ENCODE measurements at places on chromosomes 4 and X.

DNA sequence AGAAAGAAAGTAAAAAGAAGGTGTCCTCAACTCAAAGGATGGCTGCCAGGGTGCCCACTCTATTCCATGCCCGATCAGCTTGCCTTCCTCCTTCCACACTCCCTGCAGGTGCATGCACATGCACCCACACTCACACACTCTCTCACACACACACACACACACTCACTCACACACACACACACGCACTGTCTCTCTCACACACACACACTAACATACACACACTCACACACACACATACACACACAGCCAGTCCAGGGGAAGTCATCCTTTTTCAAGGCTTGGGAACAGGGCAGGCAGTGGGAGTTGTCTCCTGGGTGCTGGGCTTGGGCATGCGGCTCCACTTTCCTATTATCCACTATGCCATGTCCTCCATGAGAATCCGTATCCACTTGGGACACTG, 50.4 kb downstream of the CRMP1 start:
- DNase-seq, result no peak

DNA sequence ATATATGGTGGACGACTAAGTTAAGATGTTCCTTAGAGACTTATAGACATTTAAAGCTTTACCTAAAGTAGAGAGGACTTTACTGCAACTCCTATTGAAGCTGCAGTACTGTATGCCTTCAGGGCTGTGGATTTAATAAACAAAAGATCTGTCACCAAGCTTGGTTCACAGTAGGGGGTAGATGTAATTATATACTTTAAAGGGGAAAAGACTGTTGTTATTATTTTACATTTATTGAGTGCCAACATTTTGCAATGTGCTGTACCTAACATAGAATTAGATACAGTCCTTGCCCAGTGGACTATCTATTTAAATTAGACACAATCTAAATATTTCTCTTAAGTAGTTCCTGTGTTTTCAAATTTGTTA, 67.2 kb downstream of the SLIT2 start:
- DNase-seq, result no peak

- DNase-seq, result no peak
These were observed 134.8 kb downstream of the FRYL start for GRCh38 chr4:48645225-48645794.

- DNase-seq, result no peak
These were observed 36.5 kb upstream of the LINC00632 start for GRCh38 chrX:140672840-140673731.

DNA sequence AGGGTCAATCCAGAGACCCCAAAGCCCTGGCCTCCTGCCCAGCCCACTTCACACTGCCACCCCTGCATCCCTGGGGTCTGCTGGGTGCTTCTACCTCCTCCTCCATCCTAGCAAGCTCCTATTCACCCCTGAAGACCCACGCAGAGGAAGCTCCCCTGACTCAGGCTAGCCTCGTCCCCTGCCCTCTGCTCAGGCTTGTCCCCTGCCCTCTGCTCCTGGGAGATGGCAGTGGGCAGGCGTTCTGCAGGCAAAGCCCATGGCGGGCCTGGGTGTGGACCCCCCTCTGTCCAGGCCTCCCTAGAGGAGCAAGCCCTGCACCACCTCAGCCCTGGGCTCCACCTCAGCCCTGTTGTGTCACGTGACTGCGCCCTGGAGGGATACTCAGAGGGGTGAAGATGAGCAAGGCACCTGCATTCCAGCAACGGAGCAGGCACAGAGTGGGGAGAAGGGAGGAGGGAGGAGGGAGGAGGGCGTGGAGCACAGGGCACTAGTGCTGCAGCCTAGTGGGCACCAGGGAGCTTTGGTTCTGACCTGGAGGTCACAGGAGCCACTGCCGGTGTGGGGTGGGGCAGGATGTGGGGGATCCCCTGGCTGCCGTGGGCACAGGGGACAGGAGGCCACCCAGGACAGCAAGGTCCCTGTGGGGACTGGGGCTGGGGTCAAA, 27.6 kb upstream of the FGFR3 start:
- DNase-seq, result no peak

GRCh38 chr4:137905930-137906329, 336.2 kb downstream of the SLC7A11 start:
- DNase-seq, result no peak

- DNase-seq, result no peak
These were observed 168.4 kb downstream of the MAD2L1 start for GRCh38 chr4:119898211-119898610.

GRCh38 chrX:136041254-136041812, 56.1 kb downstream of the SLC9A6 start:
- no peak for DNase-seq

GRCh38 chr4:27176400-27176799, 315.8 kb downstream of the STIM2 start:
- DNase-seq, result peak; percentile 50

- no peak for DNase-seq
These were observed 190.2 kb downstream of the SMIM20 start for GRCh38 chr4:26104056-26104685.

DNA sequence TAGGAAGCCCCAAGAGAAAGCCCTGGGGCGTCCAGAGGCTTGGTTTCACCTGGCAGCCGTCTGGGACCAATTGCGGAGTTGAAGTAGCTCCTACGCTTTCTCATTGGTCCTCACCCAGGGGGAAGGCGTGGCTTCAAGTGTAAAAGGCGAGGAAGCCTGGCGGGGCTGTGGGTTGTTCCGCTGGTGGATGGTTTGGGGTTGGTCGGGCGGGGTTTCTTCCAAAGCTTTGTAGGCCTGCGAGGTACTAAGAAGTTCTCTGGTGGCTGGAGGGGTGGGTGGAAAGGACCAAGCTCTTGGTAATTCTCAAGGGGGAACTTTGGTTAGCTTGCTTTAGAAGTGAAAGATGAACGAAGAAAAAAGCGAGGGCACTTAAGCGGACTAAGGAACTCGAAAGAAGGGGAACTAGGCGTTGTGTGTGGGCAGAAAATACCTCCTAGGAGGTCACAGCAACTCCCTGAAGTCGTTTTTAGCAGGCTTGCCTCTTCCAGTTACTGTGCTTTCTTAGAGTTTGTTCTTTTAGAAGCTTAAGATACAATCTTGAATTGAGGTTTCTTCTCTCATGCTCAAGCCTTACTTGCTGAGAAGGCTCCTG, 36.6 kb downstream of the CCNG2 start:
- DNase-seq, result no peak

- no peak for DNase-seq
These were observed 76.3 kb upstream of the ADRA2C start for GRCh38 chr4:3689576-3690550.

DNA sequence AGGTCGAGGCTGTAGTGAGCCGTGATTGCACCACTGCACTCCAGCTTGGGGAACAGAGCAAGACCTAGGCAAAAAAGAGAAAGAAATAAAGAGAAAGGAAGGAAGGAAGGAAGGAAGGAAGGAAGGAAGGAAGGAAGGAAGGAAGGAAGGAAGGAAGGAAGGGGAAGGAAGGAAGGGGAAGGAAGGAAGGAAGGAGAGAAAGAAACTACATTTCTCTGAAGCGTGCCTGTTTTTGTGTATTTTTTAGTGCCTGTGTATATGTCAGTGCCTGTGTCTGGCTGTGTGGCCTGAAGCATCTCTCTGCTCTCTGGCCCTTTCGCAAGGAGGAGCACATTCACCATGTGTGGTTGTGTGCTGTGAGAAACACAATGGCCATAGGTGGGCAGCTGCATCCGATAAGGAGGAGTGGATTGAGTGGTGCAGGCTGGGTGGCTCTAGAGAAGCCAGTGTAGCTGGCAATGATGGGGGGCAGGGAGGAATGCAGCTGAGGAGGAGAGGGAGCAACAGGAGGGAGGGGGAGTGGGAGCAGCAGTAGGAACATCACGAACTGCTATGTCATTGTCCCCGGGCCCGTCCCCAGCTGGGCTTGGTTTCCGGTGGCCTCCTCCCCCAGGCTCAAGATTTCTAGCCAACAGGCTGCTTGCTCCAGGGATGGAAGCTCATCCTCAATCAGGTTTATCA, 11.4 kb downstream of the SYN1 start:
- no peak for DNase-seq

DNA sequence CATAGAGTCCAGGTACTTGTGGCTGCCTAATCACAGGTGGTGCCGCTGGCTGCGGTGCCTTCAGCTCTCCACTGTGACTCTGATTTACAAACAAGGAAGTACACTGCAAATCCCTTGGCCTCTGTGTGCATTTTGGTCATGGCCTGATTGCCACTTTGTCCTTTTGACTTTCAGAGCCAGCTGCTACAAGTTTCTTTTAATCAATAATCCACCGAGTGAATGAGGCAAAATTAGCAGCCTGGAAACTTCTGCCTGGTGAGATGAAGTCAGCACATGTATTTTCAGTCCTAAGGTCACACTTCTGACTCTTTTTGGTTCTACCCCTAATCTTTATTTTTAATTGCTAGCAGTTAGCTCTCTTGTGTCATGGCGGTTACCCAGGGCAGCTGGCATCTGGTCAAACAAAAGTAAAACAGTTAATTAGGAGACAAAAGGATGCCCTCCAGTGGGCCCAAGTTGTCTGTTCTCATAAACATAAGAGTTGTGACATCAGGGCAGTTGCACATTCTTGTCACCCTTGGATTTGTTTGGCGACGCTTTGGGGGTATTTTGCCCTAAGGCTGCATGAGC, 62.3 kb upstream of the LNX1 start:
- DNase-seq, result no peak

DNA sequence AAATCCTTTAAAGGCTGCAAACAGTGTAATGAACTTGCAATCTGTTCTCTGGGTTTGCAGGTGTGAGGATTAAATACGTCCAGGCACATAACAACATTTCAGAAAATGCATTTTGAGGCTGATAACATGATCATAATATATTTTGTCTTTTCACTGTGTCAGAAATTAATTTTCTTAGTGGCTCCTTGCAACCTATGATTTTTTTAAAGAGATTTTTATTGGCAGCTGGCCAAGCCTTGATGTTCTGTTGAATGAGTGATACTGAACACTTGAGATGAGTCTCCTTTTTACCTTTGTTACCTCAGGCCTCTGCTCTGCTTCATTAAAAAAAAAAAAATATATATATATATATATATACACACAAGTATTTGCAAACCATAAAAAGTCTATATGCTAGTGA, 68.2 kb upstream of the TENM3 start:
- DNase-seq, result no peak

DNA sequence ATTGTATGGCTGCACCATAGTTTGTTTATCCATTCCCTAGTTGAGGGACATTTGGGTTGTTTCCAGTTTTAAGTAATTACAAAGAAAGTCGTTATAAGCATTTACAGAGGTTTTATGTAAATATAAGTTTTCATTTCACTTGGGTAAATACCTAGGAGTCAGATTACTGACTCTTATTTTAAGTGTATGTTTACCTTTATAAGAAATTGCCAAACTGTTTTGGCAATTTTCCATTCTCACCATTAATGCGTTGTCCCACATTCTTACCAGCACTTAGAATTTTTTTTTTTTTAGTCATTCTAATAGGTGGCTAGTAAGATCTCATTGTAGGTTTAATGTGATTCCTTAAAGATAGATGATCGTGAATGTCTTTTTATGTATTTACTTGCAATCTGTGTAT, 121.5 kb upstream of the NR3C2 start:
- DNase-seq, result no peak

- DNase-seq, result no peak
These were observed 89.4 kb downstream of the IRF2 start for GRCh38 chr4:184384810-184385557.

DNA sequence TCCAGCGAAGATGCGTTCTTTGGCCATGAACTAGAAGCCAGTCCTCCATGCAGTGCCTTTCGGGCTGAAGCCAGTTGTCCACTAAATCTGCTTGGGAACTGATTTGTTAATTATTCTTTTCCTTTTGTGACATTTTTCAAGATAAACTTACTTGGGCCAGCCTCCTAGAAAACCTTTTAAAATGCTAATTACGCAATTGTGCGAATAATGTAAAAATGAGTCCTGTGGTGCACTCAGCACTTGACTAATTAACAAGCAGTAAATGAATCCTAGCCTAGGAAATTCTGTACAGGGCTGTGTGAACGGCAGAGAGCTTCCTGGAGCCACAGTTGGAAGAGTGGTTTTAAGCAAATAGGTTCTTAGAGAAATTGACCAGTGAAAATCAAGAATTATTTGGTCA, 149.9 kb upstream of the SCML1 start:
- no peak for DNase-seq

GRCh38 chrX:118212817-118213183, 96.2 kb upstream of the KLHL13 start:
- no peak for DNase-seq

GRCh38 chrX:24925430-24925829, 90.3 kb downstream of the ARX start:
- DNase-seq, result no peak

DNA sequence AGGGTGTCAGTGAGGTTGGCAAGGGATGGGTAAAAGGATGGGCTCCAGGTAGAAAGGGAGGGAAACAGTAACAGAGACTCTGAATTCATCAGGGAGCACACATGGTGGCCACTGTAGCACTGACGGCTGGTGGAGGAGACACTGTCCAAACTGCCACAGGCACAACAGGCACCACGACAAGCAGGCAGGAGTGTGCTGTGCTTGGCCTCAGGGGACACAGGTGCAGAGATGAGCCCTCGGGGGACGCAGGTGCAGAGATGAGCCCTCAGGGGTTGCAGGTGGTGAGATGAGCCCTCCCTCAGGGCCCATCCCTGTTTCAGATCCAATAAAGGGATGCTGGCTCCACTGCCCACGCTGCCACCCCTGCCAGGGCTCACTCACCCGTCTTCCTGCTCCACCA, 7.6 kb downstream of the PDE6B start:
- no peak for DNase-seq

DNA sequence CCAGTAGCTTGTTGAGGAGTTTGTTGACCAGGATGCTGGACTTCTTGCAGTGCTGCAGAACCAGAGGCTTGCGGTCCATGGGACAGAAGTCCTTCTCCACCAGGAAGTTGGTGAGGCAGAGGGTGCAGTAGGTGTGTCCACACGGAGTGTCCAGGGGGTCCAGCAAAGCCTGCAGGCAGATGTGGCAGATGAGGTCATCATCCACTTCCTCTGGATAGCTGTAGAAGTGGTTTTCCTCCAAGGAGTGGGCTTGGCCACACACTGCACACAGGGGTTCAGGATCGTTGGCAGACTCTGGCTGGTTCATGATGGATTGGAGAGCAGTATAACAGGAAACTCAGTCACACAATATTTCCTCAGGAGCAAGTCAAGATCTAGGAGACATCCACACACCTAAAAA, 17.6 kb downstream of the LNX1 start:
- DNase-seq, result no peak

DNA sequence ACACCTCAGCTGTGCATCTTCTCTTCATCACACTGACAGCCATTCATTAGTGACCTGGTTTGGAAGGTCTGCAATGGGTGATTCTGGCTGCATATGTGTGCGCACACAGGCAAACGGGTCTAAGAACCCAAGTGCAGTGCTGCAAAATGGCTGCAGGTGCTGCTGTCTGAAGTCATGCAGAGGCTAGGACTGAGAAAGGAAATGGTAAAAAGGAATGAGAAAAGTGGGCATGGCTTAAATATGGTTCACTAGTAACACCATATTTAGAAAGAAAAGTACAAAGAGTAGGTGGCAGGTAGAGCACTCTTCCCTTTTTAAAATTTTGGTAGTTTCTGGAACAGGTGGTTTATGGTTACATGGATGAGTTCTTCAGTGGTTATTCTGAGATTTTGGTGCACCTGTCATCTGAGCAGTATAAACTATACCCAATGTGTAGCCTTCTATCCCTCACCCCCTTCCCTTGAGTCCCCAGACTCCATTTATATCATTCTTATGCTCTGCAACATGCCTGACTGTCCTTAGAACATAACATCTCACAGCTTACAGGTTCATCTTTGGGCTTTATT, 78.4 kb downstream of the CCNG2 start:
- DNase-seq, result no peak

GRCh38 chr4:143512978-143513313, 556 bp upstream of the SMARCA5 start:
- DNase-seq, result no peak

- DNase-seq, result no peak
These were observed 100.4 kb downstream of the KLHL8 start for GRCh38 chr4:87120010-87120409.
